ENCODE measurements at places on chromosomes 3 and 15. TPM values are rescaled to one million over a fixed set of nuclear protein-coding genes. Genes with fewer than 3 reads are reported as not detected.

GRCh38 chr3:198061119-198062067 is 101.4 kb downstream of the LMLN start:
- no peak for DNase-seq

DNA sequence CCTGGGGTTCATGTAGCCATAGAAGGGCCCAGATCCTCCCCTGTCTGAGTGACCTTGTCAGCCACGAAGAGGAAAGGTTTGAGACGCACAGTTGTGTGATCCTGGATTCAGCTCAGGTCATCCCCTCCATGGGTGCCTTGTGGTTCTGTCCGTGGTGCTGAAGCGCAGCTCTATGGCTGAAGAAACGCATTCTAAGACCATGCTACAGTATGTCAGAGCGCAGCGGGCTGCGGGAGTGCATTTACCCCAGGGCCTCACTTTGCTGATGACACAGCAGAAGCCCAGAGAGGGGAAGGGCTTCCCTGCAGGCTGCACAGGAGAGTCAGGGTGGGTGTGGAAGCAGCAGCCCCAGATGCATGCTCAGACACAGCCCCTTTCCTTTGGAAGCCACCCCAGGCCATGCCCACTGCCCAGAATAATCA is 68.8 kb upstream of the IQSEC1 start:
- DNase-seq = peak; percentile 72

Gene PLSCR5
- not detected for total RNA-seq

Gene CCRL2
- total RNA-seq = not detected

Gene CADPS
- total RNA-seq = 0.76 TPM

- DNase-seq = peak; percentile 82
Measured at GRCh38 chr15:81410318-81410753, 36.3 kb upstream of the TMC3 start.

GRCh38 chr3:72722930-72723726 is 125.1 kb downstream of the SHQ1 start:
- DNase-seq = no peak

DNA sequence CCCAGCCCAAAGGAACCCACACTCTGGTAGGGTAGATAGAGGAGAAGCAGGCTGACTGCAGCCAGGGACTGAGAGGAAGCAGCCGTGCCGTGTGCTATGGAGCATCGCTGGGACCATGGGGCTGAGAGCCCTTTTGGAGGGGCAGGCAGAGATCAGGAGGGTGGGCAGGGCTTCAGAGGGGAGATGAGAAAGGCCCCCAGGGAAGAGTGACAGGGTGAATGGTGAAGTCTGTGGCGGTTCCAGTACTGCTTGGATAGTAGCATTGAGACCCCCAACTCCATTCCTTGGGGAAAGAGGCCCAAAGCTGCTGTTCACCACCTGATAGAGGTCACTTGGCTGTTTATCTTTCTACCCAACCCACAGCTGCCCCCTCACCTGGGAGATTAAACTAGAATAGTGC is 80.0 kb upstream of the MRPS22 start:
- no peak for DNase-seq

DNA sequence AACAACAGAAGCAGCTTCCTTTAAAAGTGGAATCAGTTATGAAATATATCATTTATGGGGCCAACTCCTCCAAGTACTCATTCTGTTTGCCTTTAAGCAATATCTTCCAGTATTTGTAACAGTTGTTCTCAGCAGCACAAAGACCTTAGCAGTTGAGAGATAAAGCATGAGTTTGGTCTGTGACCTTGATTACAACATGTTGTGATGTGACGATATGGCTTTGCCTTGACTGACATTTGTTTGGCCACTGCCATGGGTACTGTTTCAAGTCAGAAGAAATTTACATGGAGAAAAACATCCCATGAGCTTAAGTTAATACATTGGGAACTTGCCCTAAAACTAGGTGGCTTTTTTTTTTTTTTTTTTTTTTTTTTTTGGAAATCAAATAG is 175.1 kb upstream of the KBTBD8 start:
- no peak for DNase-seq

- DNase-seq = no peak
Measured at GRCh38 chr3:44905446-44906157, 31.2 kb downstream of the TGM4 start.

- DNase-seq = peak; percentile 58
Measured at GRCh38 chr3:140910860-140911259, 30.8 kb upstream of the SLC25A36 start.

Gene CYP1A2
- total RNA-seq = not detected

- no peak for DNase-seq
Measured at GRCh38 chr3:172685331-172686214, 25.3 kb downstream of the NCEH1 start.

- DNase-seq = no peak
Measured at GRCh38 chr3:89955156-89955555, 847.7 kb downstream of the EPHA3 start.

Gene TMEM212
- total RNA-seq = not detected

DNA sequence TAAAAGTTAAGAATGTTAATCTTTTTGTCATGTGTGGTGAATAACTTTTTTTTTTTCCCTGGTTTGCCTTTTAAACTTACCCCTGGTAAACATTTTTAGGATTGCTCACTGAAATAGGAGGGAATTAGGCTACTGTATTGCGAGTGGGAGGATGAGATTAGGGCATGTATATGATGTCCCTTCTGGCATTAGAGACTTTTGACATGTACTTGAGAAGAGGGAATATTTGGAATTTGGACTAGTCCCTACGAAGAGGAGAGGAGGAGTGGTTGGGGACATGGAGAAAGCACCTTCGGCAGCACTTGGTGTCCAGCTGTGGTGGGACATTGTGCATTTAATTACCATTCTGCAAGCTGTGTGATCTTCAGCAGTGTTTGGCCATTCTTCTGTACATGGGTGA is 25.0 kb downstream of the PDE8A start:
- DNase-seq = no peak

DNA sequence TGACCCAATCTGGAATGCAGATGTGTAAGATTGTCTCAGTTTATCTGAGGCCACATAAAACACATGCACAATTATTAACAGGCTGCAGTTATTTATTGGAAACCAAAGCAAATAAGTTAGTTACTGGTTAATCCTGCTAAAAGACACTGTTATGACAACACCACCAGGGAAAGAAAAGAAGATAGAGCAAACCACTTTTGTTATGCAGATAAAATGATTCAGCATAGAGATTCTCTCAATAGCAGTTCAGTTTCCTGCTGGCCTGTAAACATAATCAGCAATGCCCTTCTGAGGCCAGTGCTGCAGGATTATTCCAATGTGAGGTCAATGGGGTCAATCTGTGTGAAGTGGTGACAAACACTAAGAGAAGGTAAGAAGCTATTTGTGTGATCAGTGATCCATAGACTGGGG is 244.4 kb downstream of the ZBTB20 start:
- no peak for DNase-seq

DNA sequence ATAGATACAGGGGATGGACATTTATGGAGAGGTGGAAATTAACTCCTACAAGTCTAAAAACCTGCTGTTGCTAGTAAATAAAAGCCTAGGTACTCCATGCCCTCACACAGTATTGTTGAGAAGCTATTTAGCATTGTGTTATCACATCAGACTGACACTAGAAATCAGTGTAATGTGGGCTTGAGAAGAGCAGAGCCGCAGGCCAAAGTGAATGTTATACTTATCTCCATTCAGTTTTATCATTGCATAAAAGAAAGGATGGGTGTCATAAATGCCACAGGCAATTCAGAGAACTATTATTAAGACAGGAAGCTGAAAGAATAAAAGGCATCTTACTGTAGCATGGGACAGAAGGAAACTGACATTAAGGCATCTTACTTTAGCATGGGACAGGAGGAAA is 13.7 kb upstream of the ISLR start:
- DNase-seq = no peak

- no peak for DNase-seq
Measured at GRCh38 chr15:64274341-64274950, 81.5 kb downstream of the CSNK1G1 start.

Gene TEX264
- 63.0 TPM for total RNA-seq

Gene ZNF385D
- not detected for total RNA-seq

DNA sequence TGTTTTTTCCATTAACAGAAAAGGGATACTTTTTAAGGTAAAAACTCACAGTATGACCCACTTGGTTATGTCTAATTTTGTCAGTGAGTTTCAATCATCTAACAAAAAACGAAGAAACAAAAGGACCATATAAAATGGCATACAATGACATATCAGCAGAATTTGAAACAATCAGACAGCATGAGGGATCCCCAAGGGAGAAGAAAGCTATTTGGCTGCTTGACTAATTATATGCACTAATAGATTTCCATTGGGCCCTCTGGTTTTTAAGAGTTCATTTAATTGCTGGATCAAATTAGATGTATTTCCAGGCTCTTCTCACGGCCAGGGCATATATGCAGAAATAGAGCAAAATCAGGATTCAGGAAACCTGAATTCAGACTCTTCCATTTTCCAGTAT is 376.4 kb upstream of the GBE1 start:
- DNase-seq = no peak

- peak; percentile 74 for DNase-seq
Measured at GRCh38 chr3:45055411-45056143, 29.5 kb downstream of the CLEC3B start.

Gene SORD
- 33.5 TPM for total RNA-seq

Gene EPHB3
- total RNA-seq = not detected

Gene ST3GAL6
- total RNA-seq = not detected

DNA sequence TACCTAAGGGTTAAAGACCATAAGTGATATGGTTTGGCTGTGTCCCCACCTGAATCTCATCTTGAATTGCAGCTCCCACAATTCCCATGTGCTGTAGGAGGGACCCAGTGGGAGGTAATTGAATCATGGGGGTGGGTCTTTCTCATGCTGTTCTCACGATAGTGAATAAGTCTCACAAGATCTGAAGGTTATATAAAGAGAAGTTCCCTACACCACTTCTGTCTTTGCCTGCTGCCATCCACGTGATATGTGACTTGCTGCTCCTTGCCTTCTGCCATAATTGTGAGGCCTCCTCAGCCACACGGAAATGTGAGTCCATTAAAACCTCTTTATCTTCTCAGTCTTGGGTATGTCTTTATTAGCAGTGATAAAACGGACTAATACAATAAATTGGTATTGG is 75.0 kb upstream of the CADPS start:
- no peak for DNase-seq

Gene PLD1
- total RNA-seq = not detected

- no peak for DNase-seq
Measured at GRCh38 chr3:188194332-188194731, 40.4 kb downstream of the LPP start.

Gene SAXO2
- 6.8 TPM for total RNA-seq

- no peak for DNase-seq
Measured at GRCh38 chr3:146130881-146131371, 30.1 kb downstream of the PLOD2 start.

- DNase-seq = no peak
Measured at GRCh38 chr3:171348121-171348520, 112.1 kb downstream of the TNIK start.

GRCh38 chr3:42101048-42101447 is 9.9 kb downstream of the TRAK1 start:
- DNase-seq = no peak

- no peak for DNase-seq
Measured at GRCh38 chr3:186406669-186407635, 44.9 kb upstream of the DGKG start.

DNA sequence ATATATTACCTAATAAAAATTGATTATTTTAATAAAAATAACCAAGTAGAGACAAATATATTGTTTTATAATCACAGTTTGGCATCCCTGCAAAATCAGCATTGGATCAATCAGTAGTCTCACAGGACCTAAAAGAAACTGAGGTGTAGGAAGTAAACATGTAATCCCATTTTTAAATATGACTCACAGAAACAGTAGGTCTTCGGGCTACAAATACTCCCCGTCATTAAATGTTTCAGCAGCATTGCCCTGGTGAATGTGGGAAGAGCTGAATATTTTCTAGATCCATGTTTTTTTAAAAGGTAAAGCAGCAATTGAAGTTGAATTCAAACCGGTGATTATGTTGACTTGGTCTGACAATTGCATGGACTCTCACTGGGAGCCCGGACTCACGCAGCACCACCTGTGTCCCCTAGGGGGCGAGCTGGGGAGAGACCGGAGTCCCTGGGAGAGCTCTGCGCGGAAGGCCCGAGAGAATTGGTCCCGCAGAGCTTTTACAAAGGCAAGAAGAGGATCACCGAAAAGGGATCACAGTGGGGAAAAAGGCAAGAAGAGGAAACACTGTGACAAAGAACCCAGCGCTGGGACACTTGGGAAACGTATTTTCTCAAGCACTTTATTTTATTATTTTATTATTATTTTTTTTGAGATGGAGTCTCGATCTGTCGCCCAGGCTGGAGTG is 17.2 kb upstream of the USP3 start:
- DNase-seq = peak; percentile 87

GRCh38 chr15:38164507-38164906 is 88.1 kb upstream of the SPRED1 start:
- DNase-seq = no peak

GRCh38 chr3:150169330-150169940 is 198.7 kb upstream of the PFN2 start:
- no peak for DNase-seq

Gene FBXW12
- not detected for total RNA-seq

Gene TMIE
- total RNA-seq = not detected
